Cerebellum (tissue), 4 donors: ENCODE measurements at places on chromosomes 1 and 21. TPM values are rescaled to one million over a fixed set of nuclear protein-coding genes. Genes with fewer than 3 reads are reported as not detected.

GRCh38 chr1:156593661-156593989 lies 2.0 kb downstream of the NAXE start:
- DNase-seq: no peak

DNA sequence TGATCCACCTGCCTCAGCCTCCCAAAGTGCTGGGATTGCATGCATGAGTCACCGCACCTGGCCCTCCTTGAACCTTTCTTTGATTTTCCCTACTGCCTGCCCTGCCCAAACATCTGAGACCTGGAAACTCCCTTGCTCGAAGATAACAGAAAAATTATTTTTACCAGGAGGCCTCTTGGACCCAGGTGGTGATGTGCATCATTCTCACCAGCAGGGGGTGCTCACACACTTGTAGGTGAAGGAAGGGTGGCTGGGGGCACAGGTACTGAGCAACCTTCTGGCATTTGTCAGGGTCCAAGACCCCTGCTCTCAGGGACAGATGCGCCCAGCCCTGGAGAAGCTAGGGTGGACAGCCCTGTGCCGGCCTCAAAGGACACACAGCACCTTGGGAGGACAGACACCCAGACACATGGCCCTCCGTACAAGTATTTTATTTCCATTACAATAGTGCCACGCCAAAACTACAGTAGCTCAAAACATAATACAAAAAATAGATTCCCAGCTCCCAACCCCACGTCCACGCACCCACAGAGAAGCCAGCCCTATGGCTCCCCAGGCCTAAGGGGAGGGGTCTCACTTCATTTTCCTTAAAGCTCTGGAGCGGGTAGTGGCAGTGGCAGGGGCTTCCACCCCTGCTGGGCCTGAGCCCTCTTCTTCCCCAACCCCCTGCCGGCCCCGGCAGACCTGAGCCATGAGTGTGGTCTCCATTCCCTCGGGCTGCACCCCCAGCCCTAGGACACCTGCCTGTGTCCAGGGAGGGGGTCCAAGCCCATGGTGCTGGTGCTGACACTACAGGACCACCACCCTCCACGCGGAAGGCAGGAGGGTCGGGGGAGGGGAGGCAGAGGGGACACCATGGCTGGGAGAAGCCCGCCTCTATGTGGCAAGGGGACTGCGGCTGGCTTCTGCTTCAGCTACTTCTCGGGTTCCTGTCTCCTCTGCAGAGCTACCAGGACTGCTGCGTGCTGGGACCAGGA lies 40.4 kb upstream of the EIF4G3 start:
- no peak for DNase-seq

DNA sequence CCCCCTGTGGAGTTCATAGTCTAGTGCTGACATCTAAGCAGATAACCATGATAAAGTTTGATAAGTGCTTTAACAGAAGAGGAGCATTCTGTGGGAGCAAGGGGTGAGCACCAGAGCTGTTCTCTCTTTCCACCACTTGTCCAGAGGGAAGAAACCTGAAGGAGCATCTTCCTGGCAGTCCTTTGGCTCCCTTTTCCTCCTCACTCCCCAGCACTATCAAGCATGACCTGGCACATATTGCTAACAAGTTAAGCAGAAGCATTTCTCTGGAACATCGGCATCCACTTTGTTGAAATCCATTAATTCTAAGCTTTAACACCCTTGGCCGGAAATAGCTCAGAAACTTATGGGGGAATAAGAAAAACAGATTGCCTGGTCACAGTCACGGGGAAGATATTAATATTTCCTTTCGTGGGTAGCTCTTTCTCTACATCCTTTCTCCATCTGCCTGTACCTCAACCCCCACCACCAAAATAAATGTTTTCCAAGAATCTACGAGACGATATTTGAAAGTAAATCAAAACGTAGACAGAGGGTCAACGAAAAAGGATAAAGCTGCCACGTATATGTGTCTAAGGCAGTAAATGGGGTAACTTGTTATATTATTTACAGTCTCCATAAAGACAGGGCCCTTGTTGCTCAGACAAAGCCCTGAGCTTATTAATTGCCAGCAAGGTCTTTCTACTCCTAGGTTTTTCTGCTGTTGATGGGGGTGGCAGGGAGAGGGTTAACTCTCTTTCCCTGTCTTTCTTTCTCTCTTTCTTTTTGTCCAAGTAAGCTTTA lies 351.4 kb downstream of the NUF2 start:
- DNase-seq: no peak

- DNase-seq: no peak
Observed at GRCh38 chr1:24739241-24739640, 6.0 kb upstream of the CLIC4 start.

- no peak for DNase-seq
Observed at GRCh38 chr1:119209596-119210295, 69.3 kb upstream of the WARS2 start.

DNA sequence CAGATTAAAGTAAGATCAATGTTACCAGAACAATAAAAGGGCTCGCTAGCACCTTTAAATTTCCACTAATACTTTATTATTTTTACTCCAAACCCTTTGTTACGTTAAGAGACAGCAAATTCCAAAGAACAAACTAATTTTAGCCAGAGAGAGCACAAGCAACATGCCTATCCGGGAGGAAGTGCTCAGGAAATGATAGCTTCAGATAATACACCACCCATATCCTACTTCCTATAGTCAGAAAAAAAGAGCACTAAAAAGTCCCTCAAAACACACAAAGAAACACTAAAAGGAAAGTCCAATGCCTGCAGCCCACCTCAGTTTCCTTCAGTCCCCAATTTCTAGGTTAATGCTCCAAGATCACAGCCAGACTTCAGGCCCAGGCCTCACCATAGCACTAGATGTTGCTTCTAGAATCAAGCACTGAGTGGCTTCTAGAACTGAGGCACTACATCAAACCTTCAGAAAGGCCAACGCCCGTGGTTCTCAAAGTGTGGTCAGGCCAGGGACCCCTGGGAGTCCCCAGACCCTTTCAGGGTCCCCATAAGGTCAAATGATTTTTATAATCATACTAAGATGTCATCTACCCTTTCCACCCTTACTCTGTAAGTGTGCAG lies 142.6 kb downstream of the PSMG1 start:
- DNase-seq: no peak

- DNase-seq: no peak
Observed at GRCh38 chr1:221672239-221672645, 69.6 kb downstream of the DUSP10 start.

GRCh38 chr1:200037904-200038303 lies 10.4 kb downstream of the NR5A2 start:
- DNase-seq: no peak

GRCh38 chr1:153548722-153549688 lies at the start of gene S100A3:
TSS of gene S100A3 (minus strand) at chr1:153549258. CDS start at chr1:153548485, 773 bp downstream.
- no peak for DNase-seq

- no peak for DNase-seq
Observed at GRCh38 chr1:147735423-147735822, 25.0 kb downstream of the GJA5 start.

DNA sequence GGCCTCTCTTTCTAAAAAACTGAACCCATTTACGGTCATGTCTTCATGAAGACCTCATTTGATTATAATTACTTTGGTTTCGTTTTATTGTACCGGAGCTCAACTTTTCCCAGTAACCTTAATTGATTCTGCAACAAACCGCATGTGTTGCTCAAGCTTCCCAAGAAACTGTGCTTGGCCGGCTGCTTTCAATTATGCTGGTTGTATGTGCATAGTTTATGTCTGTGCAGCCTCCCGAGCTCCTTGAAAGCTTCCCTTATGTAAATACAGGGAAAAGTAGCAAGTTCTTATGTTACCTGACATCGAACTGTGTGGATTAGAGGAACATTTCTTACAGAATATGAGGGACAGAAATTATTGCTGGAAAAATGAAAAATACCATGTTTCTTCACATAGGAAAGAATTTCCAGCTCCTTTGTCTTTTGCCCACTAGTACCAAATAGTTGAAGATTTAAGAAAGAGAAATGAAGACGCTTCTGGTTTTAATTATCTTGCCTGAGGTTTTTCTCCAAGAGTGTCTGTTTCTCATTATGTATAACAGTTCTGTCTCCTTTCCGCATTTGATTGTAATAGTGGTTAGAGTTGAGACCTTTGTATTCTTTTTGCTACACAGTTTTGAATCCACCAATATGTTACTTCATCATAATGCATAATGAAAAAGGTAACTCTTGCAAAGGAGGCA lies 2.1 kb downstream of the VCAM1 start:
- no peak for DNase-seq

- DNase-seq: no peak
Observed at GRCh38 chr1:52487632-52488031, 65.3 kb downstream of the TUT4 start.

DNA sequence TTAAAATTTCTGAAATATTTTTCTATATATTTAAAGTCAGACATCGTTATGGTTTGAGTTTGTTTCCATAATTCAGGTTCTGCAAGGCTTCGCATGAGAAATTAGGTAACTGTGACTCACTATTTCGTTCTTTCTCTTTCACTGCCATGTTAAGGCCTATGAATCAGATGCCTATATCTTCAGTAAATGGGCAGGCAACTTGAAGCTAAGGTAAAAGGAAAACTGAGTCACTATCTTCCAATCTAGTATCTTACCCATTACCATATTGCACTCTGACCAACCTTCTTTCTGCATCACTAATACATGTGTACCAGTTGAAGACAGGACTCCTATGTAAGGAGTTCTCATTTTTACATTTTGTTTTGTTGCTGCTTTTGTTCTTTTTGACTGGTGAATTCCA lies 37.8 kb downstream of the PYHIN1 start:
- DNase-seq: no peak

GRCh38 chr1:25629836-25630235 lies 13.2 kb downstream of the MAN1C1 start:
- no peak for DNase-seq

GRCh38 chr1:239417986-239418640 lies 31.7 kb downstream of the CHRM3 start:
- DNase-seq: no peak

- DNase-seq: no peak
Observed at GRCh38 chr1:48391926-48392325, 80.1 kb downstream of the SPATA6 start.

DNA sequence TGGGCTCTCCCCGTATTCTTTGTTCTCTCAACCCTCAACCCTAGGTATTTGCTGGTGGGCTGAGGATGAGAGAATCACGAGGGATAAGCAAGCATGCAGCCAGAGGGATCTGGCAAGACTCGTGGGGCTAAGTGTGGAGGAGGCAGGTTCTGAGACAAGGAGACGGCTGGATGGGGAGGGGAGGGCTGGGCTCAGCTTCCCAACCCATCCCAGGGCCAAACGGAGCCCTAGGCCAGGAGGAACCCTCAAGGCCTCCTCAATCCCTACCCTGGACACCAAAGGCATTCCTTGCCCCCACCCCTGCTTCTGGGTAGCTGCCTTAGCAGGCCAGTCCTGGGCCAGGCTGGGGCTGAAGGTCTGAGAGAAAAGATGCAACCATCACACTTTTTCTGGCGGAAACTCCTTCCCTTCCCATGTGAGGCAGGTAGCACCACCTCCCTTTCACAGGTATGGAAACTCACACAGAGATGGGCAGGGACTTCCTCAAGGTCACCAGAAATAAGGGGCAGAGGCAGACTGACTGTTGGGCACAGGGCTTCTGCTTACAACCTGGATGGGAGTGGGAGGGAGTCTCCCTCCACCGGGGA lies 6.2 kb downstream of the MEF2D start:
- DNase-seq: no peak

DNA sequence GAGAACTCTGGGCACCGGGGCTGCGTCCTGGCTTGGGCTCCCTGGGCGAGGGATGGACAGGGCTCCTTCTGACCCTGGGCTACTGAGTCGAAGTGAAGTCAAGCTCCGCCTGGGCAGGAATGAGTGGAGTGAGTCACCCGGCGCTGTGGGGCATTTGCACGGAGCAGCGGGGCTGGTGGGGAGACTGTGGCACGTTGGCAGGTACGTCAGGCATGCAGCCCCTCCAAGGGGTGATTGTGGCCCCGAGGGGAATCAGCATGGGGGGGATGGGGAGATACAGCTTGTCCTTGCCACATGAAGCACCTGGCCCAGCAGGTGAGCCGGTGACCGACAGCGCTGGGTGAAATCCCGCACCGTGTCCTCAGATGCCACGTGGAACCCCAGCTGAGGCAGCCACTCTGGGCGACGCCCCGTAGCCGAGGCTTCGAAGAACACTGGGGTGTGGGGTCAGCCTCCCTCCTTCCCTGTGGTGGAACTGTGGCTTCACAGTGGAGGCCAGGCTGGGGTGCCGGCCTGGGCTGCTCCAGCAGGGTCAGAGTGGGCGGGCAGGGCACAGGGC lies 62.3 kb downstream of the COL18A1 start:
- no peak for DNase-seq

DNA sequence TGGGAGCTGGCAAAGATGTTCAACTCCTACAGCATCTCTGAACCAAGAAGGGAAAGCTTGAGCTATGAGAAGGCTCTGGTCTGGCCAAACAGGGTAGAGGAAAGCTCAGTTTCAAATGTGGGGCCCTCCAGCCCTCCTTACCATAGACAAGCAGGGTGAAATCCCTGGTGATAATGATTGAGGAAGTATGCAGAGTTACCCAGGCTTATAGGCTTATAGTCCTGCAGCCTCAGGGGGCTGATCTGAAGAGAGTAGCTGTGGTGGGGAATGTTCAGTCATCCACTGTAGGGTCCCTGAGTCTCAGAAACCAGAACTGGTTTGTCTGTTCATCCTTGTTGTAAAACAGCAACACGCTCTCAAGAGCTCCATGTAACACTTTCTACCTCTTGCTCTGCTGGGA lies 19.8 kb upstream of the LY9 start:
- DNase-seq: no peak

GRCh38 chr1:24904731-24905354 lies 25.2 kb downstream of the RUNX3 start:
- DNase-seq: no peak

DNA sequence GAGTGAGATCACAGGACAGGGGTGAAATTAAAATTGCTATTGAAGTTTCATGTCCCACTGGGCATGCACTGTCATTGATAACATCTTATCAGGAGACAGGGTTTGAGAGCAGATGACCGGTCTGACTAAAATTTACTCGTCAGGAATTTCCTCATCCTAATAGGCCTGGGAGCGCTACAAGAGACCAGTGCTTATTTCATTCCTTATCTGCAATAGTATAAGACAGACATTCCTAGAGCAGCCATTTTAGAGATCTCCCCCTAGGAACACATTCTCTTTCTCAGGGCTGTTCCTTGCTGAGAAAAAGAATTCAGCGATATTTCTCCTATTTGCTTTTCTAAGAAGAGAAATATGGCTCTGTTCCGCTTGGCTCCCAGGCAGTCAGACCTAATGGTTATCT lies 181.4 kb upstream of the ETV3 start:
- no peak for DNase-seq

DNA sequence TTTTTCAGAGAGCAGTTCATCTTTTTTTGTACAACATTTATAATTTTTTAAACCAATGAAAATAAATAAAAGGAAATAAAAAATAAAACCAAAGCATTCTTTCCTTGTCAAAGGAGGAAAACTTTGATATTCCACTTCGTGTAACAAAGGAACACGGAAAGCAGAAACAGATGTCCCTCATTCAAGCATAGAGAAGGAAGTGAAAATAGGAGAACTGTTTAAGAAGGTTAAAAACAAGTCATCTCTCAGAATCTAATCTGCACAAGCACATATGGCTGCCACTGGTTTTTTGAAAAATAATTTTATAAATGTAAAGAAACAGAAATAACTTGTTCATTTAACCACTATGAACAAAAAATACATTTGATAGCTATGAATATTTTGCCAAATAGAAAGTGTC lies 35.9 kb upstream of the ZNF644 start:
- DNase-seq: no peak

The MPZ gene
- total RNA-seq: 1.1 TPM

The CELA3A gene
- not detected for total RNA-seq

The GBP7 gene
- total RNA-seq: not detected

The TFF1 gene
- not detected for total RNA-seq

The UMODL1 gene
- 0.09 TPM for total RNA-seq

The FAM72C gene
- 1.4 TPM for total RNA-seq

The C21orf58 gene
- total RNA-seq: 10.7 TPM

The PDC gene
- total RNA-seq: not detected
